ENCODE measurements at places on chromosomes 5 and 9. TPM values are rescaled to one million over a fixed set of nuclear protein-coding genes. Genes with fewer than 3 reads are reported as not detected.

GRCh38 chr9:93522736-93523135, 53.6 kb upstream of the PHF2 start:
- no peaks in the 10 kb centered on the region for H3K4me1 ChIP-seq
- H3K27ac ChIP-seq, result no peak overlapping the region
- H3K27me3 ChIP-seq, result no peaks in the 10 kb centered on the region
- H3K36me3 ChIP-seq, result peaks cover 78% of the 10 kb centered on the region
- H3K4me3 ChIP-seq, result no peak overlapping the region

The PDE6A gene
- not detected for total RNA-seq

The GABRA1 gene
- total RNA-seq, result not detected

GRCh38 chr9:125049212-125050049, 93.9 kb downstream of the SCAI start:
- no peak for DNase-seq
- H3K27me3 ChIP-seq, result no peaks in the 10 kb centered on the region
- no peak overlapping the region for H3K27ac ChIP-seq
- H3K36me3 ChIP-seq, result peaks cover 30% of the 10 kb centered on the region

The PCDHB11 gene
- not detected for total RNA-seq

DNA sequence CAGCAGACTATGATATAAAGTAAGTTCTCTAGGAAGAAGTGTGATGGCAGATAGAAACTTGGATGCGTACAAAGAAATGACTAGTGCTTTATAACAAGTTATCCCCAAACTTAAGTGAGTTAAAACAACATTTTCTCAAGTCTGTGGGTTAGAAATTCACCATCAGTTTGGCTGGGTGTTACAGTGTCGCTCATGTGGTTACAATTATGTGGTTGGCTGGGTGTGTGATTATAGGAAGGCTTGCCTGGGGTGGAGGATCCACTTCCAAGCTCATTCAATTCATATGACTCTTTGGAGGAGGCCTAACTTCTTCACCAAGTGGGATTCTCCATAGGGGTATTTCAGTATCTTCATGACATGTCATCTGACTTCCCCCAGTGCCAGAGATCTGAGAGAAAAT, 10.3 kb upstream of the C9orf40 start:
- no peak for DNase-seq
- no peak overlapping the region for H3K27ac ChIP-seq
- H3K4me3 ChIP-seq, result no peak overlapping the region
- no peaks in the 10 kb centered on the region for H3K27me3 ChIP-seq
- H3K36me3 ChIP-seq, result peaks cover 22% of the 10 kb centered on the region
- no peaks in the 10 kb centered on the region for H3K4me1 ChIP-seq
